HL-60 (cell line): ENCODE measurements at places on chromosomes 1 and 21.

DNA sequence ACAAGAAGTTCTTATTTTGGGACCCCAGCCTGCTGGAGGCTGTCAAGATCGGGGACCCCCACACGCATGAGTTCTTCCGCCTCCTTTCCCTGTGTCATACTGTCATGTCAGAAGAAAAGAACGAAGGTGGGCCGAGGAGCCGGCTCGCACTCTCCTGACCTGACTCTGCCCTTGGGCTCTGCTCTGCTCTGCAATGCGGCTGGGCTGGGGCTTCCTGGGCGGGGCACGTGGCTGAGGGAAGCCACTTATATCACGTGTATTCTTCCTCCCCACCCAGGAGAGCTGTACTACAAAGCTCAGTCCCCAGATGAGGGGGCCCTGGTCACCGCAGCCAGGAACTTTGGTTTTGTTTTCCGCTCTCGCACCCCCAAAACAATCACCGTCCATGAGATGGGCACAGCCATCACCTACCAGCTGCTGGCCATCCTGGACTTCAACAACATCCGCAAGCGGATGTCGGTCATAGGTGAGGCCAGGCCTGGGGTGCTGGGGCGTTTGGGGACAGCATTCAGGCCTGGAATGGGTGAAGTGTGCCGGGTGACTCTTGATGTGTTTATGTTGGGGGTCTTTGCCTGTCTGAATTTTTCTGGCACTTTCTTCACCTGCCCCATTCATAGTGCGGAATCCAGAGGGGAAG, 17.6 kb downstream of the ATP8B2 start:
- peak; percentile 66 for DNase-seq

- no peak for DNase-seq
These were observed 112.8 kb downstream of the PRRX1 start for GRCh38 chr1:170776777-170777176.

DNA sequence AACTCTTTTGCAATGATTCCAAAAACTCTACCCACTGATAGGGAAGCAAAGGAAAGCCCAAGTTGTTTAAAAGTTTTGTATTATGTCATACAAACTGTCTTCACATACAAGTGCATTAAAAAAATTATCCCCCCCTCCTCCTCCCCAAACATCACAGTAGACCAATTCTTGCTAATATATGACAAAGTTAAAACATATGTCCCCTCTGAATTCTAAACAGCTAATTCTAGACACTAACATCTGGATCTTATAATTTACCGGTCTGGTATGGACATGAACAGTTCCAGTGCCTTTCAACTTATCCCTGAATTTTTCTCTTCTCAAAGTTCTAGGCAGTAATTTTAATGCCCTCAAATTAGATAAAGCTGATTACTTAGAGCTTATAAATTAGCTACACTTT, 13.4 kb downstream of the RIT1 start:
- DNase-seq, result no peak

GRCh38 chr1:15830258-15830657, 17.2 kb upstream of the SPEN start:
- no peak for DNase-seq

DNA sequence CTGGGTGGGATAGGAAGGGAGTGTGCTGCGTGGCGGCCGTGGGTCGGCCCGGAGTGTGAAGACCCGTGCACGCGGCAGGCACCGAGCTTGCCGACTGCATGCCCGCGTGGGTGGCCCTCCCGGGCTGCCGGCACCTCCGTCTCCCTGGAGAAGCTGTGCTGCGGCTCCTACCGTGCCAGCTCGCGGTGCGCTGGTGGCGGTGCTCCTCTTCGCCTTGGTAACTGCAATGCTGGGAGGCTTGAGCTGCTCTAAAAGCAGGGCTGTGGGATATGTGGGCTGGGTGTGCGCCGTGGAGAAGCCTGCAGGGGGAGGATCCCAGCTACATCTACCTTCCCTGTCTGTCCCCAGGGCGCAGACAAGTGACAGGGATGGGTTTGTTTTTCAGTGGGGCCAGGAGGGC, 2.4 kb downstream of the GABRD start:
- DNase-seq, result no peak

GRCh38 chr1:154620751-154621150, 12.8 kb upstream of the ADAR start:
- DNase-seq, result no peak

DNA sequence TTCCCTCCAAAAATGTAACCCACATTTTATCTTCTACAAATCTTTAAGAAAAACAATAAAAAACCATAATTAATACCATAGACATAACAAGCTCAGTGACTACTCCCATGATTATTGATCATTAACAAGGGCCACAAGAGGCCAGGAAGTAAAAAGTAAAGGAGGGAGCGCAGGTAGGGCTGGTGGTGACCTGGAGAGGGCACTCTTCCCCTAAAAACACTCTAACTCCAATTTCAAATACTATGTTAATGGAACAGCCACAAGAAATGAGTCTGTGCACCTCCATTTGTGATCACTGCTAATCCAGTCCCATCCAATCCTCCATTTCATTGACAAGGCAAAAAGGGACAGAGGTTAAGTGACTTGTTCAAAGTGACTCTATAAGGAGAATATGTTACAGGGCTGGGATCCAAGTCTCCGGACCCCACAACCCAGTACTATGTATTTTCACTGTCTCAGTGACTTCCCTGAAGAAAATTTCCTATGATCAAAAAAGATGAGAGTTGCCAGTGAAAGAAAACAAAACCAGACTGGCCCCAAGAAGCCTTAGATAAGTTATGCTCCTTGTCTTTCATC, 41.2 kb upstream of the CFAP298 start:
- peak; percentile 7 for DNase-seq

DNA sequence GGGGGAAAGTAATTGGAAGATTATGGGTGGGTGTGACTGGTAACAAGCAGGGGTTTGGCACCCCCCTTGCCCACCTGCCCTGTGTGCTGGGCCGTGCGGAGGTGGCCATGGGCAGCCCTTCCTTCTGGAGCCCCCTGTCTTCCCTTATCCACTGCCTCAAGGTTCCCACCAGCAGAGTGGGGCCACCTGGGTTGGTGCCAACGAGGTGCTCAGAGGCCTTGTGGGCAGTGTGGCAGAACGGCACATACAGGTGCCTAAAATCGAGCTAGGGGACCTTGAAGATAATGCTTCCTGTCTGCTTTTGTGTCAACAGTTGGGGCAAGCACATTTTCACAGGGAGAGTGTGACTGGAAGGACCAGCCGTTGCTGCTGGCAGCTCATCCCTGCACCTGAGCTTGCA, 161.8 kb downstream of the PCBP3 start:
- no peak for DNase-seq

- no peak for DNase-seq
These were observed 201.0 kb upstream of the PTBP2 start for GRCh38 chr1:96520579-96520947.

- no peak for DNase-seq
These were observed 20.7 kb upstream of the ADARB1 start for GRCh38 chr21:45053561-45054226.

DNA sequence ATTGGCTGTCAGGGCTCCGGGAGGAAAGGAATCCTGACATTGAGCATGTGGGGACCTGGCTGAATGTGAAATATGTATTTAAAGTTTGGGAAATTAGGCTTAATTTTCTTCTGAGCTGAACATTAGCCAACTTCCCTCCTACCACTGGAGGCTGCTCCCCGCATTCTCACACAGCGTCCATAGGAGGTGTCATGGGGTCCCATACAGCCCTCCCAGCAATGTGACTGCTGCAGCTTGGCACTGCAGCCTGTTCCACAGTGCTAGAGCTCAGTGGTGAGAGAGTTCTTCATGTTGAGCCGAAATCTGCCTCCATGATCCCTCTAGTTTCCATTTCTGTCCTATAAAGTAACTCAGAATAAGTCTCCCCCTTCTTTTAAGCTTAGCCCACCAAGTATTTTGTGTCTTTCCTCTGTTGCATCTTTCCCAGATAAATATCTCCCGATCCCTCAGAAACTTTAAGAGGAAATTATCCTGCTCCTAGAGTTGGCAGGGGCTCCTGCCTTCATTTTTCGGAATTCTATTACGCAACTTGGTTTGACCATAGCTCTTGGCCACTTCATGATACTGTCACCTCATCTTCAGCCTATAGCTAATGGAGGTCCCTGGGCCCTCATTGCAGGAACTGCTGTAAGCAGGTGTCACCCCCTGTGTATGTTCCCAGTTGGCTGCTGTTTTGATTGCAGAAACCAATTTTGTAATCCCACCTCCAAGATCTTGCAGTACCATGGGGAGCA, 2.0 kb downstream of the FCRL6 start:
- DNase-seq, result no peak

GRCh38 chr1:23646091-23646490, 45.5 kb upstream of the RPL11 start:
- no peak for DNase-seq

GRCh38 chr1:40928699-40929098, 50.8 kb upstream of the CTPS1 start:
- no peak for DNase-seq

- DNase-seq, result no peak
These were observed 25.8 kb downstream of the CLDN14 start for GRCh38 chr21:36454093-36454531.

DNA sequence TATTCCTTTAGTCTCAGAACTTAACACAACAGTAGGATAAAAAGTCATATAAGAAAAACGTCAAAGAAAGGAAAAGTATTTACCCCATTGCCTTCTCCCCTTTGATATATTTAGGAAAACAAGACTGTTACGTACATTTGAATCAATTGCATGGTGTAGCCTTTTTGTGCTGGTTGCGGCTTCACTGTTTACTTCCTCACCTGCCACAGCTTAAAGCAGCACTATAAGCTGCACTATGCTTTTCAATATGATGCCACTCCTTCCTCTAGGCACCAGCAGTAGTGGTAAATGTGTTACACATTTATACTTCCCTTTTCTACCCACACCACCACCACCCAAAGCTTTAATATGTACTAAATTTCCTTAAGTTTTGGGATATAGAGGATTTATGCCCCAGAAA, 111.1 kb downstream of the ATP1B1 start:
- DNase-seq, result peak; percentile 76

DNA sequence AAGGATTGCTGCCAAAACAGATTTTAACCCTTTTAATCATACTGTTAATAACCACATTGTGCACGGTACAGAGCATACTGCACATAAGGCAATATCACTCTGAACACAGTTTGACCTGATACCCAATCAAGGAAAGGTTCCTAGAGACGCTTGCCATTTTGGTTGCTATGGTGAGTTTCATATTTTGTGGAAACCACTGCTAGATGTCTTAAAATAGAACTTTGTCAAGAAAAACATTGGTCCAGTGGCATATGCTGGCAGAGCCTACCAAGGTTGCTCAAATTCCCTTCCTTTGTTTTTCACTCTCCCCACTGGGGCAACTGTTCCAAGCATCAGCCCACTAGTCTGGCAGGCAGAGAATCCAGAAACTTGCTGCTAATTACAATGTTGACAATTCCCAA, 114.8 kb upstream of the DPYD start:
- DNase-seq, result no peak

DNA sequence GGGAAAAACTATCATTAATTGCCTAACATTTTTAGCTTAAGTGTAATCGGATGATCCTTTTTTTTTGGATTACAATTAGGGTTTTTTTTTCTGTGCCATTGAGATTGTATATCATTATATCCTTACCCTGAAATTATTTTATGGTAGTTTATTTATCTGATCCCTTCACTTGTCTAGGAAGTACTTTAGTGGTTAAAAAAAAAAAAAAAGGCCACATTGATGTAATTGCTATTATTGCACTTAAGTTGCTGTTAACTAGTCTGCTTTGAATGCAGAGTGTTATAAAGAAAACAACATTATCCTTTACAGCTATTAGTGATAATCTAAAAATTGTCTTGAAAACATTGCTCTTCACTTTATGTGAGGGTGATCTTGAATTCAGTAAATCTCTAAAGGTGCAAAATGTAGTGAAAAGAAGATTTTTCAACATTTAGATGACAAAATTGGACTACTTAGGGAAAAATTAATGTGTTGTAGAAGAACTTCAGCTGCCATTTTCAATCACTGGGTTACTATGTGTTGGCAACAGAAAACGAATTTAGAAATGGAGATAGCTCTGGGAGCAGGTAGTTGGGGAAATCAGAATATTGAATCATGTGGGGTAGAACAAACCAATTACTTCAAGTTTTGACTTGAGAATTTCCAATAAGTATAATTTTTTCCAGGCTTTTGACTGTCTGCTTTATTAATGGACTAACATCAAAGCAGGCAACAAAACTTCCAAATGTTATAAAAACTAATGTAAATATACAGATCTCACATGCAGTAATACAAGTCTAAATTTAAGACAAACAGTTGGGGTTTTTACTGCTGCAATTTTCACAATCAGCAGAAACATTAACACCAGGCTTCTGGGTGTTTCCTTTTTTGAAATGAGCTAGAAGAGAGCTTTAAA, 5.0 kb downstream of the ADGRL2 start:
- no peak for DNase-seq

DNA sequence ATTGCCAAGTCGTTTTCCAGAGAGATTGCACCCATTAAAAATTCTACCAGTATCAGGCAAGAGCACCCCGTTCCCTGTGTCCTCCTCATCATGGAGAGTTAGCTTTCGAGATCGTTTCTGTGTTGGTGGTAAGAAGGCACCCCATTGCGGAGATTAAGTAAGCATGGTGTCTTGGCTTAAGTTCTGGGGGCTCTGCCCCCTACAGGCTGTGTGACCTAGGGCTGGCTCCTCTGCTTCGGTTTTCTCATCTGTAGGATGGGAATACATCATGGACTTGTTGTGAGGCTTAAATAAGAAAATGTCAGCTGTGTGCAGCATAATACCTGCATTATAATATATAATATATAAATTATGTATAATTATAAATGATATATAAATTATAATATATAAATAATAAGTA, 36.8 kb upstream of the TENT5C start:
- DNase-seq, result no peak
